ENCODE measurements at places on chromosomes 13 and 19. TPM values are rescaled to one million over a fixed set of nuclear protein-coding genes. Genes with fewer than 3 reads are reported as not detected.
A peak's percentile ranks its signal among the peaks of the same experiment; 100 is the strongest.

DNA sequence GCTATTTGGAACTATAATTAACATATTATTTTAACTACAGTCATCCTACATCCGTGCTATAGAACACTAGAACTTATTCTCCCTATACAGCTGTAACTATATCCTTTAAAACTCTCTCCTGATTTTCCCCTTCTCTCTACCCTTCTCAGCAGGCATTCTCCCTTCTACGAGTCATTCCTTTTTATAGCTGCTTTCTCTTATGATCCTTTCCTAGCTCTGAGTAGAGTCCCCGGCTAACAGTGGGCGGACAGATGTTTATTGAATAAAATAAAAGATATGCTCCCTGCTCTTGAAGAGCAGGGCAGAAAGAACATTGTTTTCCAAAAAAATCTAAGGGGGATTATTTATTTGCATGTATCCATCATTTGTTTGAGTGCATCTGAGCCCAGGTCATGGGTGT, 246.5 kb upstream of the TMTC4 start:
- no peak for DNase-seq

The UPF1 gene
- 43.4 TPM for total RNA-seq

DNA sequence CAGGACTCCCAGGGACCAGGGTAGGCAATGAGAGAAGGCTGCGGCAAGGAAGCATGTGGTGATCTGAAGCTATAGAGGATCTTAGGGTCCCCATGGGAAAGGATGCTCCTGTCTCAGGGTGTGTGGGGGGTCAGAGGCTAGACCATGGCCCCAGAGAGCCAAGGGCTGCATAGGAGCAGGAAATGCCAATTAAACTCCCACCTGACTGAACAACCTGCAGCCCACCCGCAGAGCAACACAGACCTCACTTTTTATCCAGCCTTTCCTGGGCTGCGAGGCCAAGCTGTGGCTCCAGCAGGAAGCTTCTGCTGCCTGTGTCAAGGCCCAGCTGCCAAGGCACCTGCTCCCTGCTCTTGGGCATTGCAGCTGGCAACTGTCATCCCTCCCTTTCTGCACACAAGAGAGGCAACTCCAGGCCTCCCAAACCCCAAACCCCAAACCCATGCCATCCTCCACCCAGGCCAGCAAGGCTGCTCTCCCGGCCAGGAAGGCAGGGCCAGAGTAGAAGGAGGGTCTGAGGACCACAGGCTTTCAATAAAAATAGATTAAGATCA, 290.1 kb downstream of the FOXO1 start:
- DNase-seq, result no peak

- DNase-seq, result no peak
These were observed 103.7 kb downstream of the IRS2 start for GRCh38 chr13:109682534-109683244.

GRCh38 chr13:109275852-109276251, 510.5 kb downstream of the IRS2 start:
- DNase-seq, result no peak

- no peak for DNase-seq
These were observed 146.3 kb upstream of the WASF3 start for GRCh38 chr13:26411206-26411605.

The OR4F17 gene
- not detected for total RNA-seq

DNA sequence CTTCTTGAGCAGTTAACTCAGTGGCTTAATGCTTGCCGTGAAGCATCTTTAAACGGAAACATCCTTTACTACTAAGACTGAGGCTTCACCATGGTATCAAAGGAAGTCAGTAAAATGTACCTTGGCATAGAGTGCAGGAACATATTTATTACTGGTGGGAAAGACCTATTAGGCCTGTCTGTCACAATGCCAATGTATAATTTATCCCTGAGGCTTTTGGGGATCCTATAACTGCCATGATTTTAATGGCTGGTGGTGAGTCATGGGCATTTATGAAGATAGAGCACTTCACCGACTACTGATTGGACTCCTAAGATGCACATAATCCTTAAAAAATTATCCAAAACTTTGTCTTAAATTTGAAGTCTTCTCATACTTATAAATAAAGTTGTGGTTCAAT, 79.6 kb downstream of the FGF14 start:
- DNase-seq, result no peak

GRCh38 chr19:55581145-55581822, 636 bp upstream of the ZNF579 start:
- DNase-seq, result no peak

GRCh38 chr13:71672512-71672911, 194.5 kb downstream of the DACH1 start:
- no peak for DNase-seq

GRCh38 chr13:91247768-91248167, 99.7 kb upstream of the MIR17HG start:
- DNase-seq, result no peak

- DNase-seq, result no peak
These were observed 6.0 kb downstream of the SPRED3 start for GRCh38 chr19:38394488-38394887.

DNA sequence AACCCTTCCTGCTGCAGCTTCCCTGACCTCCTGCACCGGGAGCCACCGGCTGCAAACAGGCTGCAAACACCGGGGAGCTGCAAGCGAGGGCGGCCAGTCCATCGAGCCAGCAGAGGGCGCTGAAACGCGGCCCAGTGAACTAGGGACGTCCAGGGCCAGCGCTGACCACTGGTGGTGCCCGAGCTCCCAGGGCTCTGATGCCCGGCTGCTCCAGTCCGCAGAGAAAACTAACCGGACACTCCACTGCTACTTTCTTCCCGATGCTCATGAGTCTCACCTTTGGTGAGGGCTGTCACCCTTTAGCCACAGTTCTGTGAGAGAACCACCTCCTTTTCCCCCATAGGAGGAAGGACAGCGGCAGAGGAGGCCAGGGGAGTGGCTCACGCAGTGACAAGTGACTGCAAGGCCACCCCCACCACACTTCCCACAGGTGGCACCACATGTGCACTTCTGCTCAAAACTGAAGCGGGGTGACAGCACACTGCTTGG, 82.8 kb upstream of the MTIF3 start:
- DNase-seq, result peak; percentile 85

DNA sequence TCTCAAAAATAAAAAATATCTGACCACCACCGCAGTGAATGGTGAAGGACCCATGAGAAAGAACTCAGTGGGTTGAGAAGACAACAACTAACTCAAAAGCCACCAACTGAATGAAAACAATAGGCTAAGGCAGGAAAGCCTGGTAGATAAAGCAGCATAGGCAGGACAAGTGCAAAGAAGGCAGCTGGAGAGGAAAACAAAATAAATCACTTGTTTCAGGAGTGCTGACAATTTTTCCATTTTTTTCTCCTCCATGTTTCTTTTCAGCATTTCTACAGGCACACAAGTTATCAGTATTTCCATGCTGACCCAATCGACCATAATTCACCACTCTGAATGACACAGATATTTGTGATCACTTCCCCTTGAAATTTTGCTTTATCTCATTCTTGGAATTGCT, 597.8 kb downstream of the LIG4 start:
- no peak for DNase-seq

DNA sequence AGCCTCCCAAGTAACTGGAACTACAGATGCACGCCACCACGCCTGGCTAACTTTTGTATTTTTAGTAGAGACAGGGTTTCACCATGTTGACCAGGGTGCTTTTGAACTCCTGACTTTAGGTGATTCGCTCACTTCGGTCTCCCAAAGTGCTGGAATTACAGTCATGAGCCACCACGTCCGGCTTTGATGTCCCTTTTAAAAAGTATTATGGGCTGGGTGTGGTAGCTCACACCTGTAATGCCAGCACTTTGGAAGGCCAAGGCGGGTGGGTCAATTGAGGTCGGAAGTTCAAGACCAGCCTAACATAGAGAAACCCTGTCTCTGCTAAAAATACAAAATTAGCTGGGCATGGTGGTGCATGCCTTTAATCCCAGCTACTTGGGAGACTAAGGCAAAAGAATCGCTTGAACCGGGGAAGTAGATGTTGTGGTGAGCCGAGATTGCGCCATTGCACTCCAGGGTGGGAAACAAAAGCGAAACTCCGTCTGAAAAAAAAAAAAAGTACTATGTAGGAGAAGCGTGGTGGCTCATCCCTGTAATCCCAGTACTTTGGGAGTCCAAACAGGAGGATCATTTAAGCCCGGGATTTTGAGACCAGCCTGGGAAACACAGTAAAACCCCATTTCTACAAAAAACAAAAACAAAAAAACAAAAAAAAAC, 22.8 kb upstream of the ERVV-1 start:
- DNase-seq, result no peak

The IL12RB1 gene
- 0.18 TPM for total RNA-seq

DNA sequence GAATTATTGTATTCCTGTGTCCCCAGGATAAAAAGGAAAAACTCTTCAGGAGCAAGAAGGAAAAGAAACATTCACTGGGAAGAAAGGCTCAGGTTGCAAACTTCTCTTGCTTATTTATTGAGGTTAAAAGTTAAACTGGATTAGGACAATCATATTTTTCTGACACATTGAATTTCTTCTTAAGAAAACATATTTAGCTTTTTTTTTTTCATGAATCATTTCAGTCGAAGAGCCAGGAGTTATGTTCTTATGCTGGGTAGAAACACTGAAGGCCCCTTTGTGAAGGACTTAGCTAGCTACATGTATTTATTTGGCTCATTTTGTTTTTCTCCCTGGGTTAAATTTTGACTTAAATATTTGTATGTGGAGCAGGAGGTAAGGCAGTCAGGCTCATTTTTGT, 434.0 kb downstream of the KLF5 start:
- DNase-seq, result no peak

The MFSD12 gene
- 30.4 TPM for total RNA-seq

The IGSF23 gene
- not detected for total RNA-seq

DNA sequence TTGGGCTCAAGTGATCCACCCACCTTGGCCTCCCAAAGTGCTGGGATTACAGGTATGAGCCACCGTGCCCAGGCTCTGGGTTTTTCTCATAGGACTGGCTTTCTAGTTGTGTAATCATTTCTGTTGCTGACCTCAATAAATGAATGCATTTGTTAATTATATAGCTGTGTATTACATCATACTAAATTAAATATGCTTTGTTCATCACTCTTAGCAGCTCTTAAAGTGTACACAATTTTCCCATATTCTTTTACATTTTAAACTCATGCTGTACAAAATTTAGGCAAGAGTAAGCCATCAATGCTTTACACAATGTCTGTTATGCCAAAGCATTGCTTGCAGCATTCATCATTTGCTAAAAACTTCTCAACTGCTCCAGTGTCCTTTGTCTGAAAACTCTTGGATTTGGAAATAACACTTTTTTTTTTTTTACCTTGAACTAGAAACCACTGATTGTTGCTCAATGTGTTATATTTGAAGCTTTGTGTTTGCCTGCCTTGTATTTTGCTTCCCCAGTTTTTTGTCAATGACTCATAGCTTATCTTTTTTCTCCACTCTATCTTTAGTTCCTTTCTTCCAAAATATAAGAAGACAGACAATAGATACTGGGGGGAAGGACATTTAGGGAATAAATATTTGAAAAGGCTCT, 31.4 kb downstream of the CCDC122 start:
- no peak for DNase-seq

The ZNF729 gene
- not detected for total RNA-seq

The CEACAM21 gene
- total RNA-seq, result 2.4 TPM

- no peak for DNase-seq
These were observed 210.2 kb downstream of the KCNRG start for GRCh38 chr13:50225193-50226155.

The C1QTNF9 gene
- total RNA-seq, result not detected

DNA sequence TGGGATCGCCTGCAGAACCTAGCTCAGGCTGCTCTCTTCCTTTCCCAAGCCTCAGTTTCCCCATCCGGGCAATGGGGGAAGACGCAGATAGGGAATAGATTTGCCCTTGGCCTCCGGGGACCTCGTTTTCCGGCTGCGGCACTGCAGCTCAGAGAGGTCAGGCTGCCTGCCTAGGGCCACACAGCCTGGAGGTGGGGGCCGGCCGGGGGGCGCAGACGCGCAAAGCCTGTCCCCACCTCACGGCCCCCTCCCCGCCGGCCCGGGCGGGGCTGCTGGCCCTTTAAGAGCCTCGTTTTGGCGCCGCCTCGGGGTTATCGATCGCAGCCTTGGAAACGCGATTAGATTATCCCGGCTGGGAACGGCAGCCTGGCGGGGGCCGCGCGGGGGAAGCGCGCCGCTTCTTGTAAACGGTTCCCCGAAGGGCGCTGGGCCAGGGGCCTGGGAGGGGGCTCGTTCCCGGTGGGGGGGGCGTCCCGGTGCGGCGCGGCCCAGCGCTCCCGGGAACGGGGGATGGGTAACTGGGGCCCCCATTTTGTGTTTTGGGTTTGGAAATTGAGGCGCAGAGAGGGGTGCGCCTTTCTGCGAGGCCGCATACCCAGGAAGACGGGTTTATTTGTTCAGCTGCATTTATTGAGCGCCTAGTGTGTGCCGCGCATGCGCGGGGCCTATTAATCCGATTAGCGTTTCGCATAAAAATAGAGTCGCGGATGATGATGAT, 23.4 kb upstream of the TCF3 start:
- DNase-seq, result no peak

The APOE gene
- 52.8 TPM for total RNA-seq

DNA sequence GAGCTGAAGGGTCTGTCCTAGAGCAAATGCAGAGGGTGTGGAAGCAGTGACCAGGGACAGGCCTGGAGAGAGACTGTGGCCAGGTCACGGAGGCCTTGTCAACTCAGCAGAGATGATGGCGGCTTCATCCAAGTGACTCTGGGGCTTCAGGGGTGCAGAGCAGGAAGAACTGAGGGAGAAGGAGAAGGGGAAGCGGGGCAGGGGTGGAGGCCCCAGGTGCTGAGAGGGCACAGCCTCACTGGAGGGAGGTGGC, 299.1 kb downstream of the ZNF536 start:
- DNase-seq, result no peak

- no peak for DNase-seq
These were observed 52.7 kb upstream of the ZDHHC20 start for GRCh38 chr13:21511849-21512248.

DNA sequence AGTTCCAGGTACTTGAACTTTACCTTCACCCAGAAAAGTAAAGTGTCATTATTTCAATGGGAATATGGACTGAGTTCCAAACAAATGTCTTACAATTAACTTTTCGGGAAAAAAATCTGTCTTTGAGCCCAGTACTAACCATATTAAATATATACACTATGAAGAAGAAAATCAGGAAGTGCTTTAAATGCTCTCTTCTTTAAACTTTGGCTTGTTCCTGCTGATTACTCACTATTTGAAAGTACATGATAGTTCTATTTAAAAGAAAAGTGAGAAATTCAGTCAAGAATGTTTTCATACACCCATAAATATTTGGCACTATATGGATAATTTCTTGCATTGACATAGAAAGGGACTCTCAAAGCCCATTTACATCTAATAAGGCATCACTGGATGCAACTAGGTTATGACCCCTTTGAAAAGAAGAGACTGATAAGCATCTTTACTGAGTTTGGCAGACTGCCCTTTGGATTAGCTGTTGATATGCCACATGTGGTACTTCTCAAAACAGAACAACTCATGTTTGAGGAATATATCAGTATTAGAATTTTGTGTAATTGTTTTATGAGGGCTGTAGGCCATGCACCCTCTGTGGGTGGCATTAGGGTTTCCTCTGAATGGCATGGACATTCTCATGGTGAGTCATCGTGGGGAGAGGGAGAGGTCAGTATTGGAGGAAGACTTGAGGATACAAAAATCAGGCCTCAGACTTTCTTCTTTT, 25.0 kb upstream of the VWA8 start:
- DNase-seq, result no peak
